Activated naive CD8-positive, alpha-beta T cell treated with anti-CD3 and anti-CD28 coated beads for 36 hours (primary cell): ENCODE measurements at places on chromosomes 11 and 22.

GRCh38 chr11:70810681-70811080, 412.4 kb downstream of the CTTN start:
- no peak for DNase-seq

- DNase-seq, result no peak
Measured at GRCh38 chr11:85029964-85030363, 597.2 kb downstream of the DLG2 start.

DNA sequence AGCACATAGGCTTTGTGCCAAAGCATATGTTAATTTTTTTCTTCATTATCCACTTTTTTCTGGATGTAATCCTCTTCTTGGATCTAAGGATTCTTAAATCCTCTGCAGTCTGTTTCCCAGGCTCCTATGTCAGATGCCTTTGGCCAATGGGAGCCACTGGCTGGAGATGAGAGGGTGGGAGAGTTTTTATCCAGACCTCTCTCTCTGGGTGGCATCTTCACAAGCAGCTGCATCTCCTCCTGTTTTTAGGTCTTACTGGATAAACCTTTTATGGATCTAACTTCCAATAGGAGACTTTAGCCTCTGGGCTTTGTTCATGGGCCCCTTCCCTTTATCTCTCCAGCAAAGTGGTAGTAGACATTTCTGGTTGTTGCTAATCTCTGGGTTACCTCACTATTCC, 22.4 kb upstream of the MPPED2 start:
- no peak for DNase-seq

DNA sequence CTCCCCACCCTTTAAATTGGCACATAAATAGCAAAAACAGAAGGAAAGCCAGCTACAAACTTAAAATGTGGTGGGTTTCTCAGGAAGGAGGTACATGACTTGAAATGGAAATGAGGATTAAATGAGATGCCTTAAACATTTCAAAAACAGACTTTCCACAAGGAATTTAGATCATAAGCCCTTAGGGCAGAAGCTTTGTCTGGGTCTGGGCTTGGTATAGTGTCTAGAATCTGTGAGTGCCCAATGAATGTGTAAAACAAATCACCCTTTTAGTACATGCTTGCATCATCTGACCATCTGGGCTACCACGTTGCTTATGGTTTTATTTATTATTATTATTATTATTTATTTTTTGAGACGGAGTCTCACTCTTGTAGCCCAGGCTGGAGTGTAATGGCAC, 37.1 kb upstream of the CREB3L1 start:
- DNase-seq, result no peak

DNA sequence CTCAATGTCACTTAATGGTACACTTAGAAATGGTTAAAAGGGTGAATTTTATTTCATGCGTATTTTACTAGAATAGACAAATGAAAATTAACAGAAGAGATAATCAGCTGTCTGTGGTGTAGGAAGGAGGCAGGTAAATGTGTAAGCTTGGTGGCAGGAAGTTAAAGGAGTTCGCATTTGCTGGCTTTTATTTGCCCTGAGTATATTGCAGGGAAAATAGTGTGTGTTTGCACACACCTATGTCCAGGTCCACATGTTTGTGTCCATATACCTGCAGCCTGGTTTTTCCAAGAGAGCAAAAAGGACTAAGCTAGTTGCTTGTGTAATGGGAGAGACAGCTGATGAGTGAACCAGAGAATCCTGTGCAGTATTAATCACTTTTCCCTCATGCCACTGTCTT, 16.0 kb downstream of the NTM start:
- no peak for DNase-seq

GRCh38 chr11:36057379-36058042, 113.6 kb downstream of the LDLRAD3 start:
- no peak for DNase-seq

GRCh38 chr22:30241576-30242371, 4.8 kb downstream of the LIF start:
- DNase-seq, result no peak

DNA sequence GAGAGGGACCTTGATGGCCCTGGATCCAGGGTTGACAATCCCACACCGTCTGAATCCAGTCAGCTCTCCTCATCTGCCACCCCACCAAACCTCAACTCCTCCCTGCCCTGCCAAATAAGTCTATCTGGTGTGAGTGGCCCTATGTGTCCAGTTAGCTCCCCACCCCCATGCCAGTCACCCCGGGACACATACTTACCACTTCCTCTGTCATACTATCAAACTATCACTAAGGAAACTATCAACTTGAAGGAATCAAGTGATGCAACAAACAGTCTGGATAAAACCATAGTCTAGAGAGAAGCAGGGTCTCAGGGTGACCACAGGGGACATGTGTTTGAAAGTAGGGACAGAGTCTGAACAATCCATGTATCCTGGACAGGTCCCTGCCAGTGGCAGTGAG, 13.2 kb upstream of the CSF2RB start:
- DNase-seq, result no peak

DNA sequence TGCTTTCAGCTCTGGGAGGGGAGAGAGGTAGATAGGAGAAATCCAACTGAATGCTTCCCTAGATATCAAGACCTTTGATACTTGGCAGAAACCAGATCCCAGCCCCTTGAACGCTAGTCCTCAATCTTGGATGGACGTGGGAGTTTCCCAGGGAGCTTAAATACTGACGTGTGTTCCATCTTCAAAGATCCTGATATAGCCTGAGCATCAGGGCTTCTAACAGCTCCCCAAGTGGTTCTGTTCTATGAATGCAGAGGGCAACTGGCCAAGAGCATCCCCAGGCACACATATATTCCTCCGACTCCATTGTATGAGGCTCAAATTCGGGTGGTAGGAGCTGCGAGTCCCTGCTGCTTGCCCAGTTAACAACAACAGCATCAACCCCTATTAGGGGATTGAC, 8.7 kb upstream of the ACCS start:
- no peak for DNase-seq

DNA sequence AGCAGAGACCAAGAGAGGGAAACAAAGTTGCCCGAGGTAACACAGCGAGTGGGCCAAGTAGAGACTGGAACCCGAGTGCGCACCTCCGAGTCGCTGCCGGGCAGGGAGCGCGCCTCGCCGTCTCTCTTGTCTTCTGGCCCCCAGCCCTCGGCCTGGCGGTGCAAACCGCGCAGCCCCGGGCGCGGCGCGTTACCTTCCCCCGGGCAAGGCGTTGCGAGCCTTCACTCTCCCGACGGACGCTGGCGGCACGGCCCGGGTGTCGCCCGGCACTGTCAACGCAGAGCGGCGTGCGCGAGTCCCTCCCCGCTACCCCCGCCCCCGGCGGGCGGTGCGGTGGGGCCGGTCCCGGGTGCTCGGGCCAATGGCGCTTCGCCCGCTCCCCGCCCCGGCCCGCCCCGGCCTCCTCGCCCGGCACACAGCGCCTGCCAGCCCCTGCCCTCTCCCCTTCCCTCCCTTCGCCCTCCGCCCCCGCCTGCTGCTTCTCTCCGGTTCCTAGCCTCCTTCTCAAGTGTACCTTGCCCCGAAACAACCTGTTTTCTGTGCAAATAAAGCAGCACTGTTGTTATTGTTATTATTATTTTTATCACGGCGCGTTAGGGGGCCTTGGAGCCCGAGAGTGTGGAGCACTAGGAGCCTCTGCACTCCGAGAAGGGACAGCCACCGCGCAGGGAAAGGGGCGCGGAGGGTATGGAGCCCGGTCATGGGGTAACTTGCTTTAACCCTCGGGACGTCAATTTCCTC, at the start of gene SYTL2:
SYTL2 (minus strand) TSS at position 271 of the 741 bp plus-strand sequence. CDS start 53,416 bp downstream, outside the sequence.
- peak; percentile 81 for DNase-seq

- DNase-seq, result no peak
Measured at GRCh38 chr11:72013765-72014711, 15.3 kb downstream of the IL18BP start.

- no peak for DNase-seq
Measured at GRCh38 chr11:111400595-111400994, 21.5 kb upstream of the POU2AF1 start.

- DNase-seq, result no peak
Measured at GRCh38 chr11:105923807-105924206, 98.2 kb downstream of the MSANTD4 start.

DNA sequence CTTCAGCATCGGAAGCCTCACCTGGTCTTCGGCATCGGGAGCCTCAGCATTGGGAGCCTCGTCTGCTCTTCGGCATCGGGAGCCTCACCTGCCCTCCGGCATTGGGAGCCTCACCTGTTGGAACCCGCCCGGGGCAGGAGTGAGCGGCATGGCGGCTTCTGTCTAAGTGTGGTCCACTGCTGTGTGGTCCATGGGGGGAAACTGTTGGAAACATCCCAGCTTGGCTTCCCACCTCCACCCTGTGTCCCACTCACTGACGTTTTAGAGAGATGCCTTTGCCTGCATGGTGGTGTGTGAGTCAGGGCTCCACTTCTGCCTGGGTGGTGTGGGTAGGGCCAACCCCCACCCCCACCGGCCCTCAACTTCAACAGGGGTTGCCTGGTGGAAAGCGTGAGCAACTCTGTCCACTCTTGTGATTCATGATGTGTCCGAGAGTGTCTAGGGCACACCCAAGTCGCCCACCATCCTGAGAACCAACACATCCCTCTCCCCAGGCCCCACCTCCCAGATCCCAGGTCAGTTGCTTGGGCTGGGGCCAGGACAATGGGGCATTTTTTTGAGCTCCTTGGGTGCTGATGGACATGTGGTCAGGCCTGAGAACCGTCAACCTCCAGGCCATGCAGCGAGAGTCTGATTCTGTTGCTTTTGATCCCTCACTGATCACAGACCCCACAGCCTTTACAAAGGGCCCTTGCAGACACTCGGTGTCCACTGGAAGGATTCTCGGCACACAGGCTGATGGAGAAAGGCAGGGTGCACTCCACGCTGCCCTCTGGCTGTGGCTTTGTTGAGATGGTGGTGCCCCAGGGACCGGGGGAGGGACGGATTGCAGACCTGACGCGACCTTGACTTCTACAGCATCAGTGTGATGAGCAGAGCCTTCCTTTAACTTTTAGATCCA, 406.7 kb downstream of the TBC1D22A start:
- DNase-seq, result no peak

- no peak for DNase-seq
Measured at GRCh38 chr11:75656044-75656727, 12.7 kb downstream of the MAP6 start.

DNA sequence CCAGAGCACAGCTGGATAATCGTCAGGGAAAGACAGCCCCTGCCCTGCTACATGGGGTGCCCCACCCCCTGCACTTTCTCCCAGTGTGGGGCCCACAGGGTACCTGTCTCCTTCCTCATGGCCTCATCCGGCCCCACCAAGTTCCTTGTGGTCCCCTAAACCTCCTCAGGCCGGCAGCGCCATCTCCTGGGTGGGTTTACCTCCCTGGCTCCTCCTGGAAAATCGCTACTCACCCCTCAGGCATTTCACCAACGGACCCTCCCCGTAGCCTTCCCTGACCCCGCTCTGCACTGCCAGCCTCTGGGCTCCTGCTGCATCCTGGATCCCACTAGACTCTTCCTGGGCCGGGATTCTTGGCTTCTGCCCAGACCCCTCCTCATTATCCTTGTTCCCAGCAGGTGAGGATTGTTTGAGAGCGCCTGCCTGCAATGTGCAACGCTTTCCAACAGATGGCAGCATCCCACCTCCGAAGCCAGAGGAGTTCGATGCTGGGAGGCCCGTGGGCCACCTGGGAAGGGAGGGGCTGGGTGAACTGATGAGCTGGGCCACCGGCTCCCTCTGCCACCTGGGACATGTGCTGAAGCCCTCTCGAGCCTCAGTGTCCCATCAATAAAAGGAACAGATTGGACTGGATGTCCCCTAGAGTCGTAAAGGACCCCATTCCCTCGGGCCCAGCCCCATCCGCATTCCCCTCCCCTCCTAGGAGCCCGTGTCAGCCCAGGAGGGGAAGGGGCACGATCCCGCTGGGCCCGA, 44.2 kb upstream of the TTLL12 start:
- peak; percentile 70 for DNase-seq

DNA sequence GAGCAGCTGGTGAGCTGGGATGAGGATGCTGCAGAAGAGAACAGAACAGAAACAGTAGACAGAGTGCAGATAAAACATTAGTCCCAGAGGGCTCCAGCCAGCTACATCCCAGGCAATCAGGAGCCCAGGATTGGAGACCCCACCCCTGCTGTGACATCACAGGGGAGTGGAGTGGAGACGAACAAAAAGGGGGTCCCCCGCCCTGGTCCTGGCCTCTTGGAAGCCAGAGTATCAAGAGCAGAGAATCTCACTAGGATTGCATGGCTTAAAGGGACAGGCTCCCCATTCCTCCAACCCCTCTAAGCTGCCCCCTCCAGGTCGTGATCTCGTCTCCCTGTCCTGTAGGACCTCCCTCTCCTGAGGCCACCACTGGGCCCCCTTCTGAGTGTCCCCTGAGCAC, at the start of gene P2RX3:
P2RX3 (plus strand) TSS at position 211 of the 400 bp plus-strand sequence. CDS start 199 bp downstream, outside the sequence.
- DNase-seq, result no peak

- DNase-seq, result no peak
Measured at GRCh38 chr22:32858957-32859356, 57.5 kb downstream of the TIMP3 start.

DNA sequence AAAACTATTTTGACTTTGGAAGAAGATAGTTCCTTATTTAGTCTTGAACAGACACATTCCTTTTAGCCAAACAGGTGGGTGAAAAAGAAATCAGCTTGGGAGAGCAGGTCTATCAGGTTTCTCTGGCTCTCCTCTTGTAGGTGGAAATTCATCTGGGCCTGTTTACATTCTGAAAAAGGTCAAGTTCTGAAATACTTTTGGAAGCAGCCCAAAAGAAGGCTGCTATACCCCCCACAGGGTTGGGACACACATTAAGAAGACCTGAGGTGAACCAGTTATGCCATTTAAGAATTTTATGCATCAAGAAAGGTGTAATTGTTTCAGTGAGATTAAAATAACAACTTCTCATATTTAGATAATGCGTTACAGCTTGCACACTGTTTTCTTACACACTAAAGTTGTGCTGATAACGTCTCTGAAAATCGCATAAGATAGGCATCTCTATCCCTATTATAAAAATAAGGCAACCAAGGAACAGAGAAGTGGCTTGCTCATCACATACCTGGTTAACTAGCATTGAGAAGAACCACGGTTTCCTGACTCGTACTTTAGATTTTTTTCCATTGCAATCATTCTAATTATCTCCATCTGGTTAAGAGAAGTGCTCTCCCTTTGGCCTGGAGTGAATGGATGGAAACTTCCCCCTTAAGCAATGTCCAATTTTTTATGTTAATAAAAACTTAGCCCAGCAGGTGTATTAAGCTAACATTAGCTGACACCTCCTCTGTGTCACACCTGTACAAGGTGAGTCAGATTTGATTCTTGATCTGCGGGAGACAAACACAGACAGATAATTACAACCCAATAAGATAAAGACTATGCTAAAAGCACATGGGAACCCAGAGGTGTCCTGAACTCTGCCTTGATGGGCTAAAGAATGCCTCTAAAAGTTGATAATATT, 60.5 kb upstream of the UCP3 start:
- DNase-seq, result no peak

DNA sequence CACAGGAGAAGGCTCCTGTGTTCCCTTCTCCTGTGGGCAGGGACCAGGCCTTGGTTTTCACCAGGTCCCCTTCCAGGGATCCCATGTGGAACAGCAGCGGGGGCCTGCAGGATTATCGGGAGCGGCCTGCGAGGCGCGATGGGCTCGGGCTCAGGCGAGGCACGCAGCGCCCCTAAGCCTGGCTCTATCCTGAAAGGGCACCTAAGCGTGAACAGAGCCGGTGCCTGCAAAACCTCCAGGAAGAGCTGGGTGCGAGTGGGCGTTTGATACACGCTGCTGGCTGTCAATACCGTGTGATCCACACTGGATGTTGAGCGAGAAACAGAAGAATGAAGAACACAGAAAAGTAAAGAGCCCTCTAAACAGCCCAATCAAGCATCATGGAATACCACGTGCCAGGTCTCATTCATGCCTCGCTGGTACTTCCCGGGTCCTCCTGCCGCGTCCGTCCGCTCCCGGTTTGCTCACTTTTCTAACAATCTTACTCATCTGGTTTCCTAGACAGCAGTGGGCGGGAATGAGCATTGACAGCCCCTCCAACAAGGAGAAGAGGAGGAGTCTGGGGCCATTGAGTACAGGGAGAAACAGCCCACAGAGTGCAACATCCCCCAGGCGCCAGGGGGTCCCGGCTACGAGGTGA, 12.5 kb downstream of the OSBPL5 start:
- no peak for DNase-seq
